SJCRH30 (cell line): ENCODE measurements at places on chromosomes 6 and 20. TPM values are rescaled to one million over a fixed set of nuclear protein-coding genes. Genes with fewer than 3 reads are reported as not detected.

Gene ARMC12
- not detected in 2 replicates for total RNA-seq

Gene MUC21
- total RNA-seq, result not detected in 2 replicates

Gene MYLIP
- 31.4 and 36.3 TPM in 2 replicates for total RNA-seq

Gene WFDC12
- not detected in 2 replicates for total RNA-seq

Gene DACT2
- not detected in 2 replicates for total RNA-seq

- no peaks in the 10 kb centered on the region for H3K4me1 ChIP-seq
- DNase-seq, result no peak
- H3K36me3 ChIP-seq, result no peaks in the 10 kb centered on the region
- no peaks in the 10 kb centered on the region for H3K27me3 ChIP-seq
- no peak overlapping the region for H3K4me3 ChIP-seq
Measured at GRCh38 chr6:36118550-36119107, 11.7 kb upstream of the MAPK13 start.

- H3K4me1 ChIP-seq, result no peaks in the 10 kb centered on the region
- no peaks in the 10 kb centered on the region for H3K36me3 ChIP-seq
- H3K4me3 ChIP-seq, result no peak overlapping the region
- H3K27me3 ChIP-seq, result no peaks in the 10 kb centered on the region
- DNase-seq, result no peak
Measured at GRCh38 chr6:22313796-22314195, 17.0 kb upstream of the PRL start.

DNA sequence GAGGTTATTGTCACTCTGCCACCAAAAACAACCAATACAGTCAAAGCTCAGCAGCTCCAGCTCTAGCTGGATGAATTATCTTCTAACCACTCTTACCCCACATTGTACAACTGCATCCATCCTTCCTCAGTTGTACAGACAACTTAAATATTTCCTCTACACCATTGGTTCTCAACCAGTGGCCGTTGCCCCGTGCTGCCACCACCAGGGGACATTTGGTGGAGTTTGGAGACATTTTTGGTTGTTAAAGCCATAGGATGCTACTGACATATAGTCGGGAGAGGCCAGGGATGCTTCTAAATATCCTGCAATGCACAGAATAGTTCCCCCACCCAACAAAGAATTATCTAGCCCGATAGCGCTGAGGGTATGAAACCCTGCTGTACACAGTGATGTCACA lies 59.3 kb downstream of the SHLD1 start:
- H3K27ac ChIP-seq, result no peak overlapping the region
- DNase-seq, result no peak
- H3K4me1 ChIP-seq, result peaks cover 4% of the 10 kb centered on the region; the same call in 1 of the 2 replicates
- H3K4me3 ChIP-seq, result no peak overlapping the region
- no peaks in the 10 kb centered on the region for H3K27me3 ChIP-seq

GRCh38 chr6:169269180-169270076 lies 15.8 kb upstream of the THBS2 start:
- no peaks in the 10 kb centered on the region for H3K4me1 ChIP-seq
- no peaks in the 10 kb centered on the region for H3K27me3 ChIP-seq
- no peaks in the 10 kb centered on the region for H3K36me3 ChIP-seq
- DNase-seq, result no peak
- H3K27ac ChIP-seq, result no peak overlapping the region
- no peak overlapping the region for H3K4me3 ChIP-seq

DNA sequence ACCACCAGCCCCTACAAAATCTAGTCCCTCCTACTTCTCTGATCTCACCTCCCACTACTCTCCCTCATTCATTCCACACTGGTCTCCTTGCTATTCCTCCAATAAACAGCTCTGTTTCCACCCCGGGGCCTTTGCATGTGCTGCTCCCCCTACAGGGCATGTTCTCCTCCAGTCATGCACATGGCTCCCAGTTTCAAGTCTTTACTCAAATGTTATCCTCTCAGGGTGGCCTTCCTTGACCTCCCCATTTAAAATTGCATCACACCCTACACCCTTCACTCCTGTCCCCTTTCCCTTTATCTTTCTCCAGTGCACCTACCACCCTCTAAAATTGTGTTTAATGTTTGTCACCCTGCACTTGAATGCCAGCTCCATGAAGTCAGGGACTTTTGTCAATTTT lies 174.5 kb downstream of the MRPL14 start:
- no peak overlapping the region for H3K4me3 ChIP-seq
- no peaks in the 10 kb centered on the region for H3K27me3 ChIP-seq
- H3K27ac ChIP-seq, result no peak overlapping the region
- H3K4me1 ChIP-seq, result peaks cover 39% of the 10 kb centered on the region
- H3K36me3 ChIP-seq, result no peaks in the 10 kb centered on the region

DNA sequence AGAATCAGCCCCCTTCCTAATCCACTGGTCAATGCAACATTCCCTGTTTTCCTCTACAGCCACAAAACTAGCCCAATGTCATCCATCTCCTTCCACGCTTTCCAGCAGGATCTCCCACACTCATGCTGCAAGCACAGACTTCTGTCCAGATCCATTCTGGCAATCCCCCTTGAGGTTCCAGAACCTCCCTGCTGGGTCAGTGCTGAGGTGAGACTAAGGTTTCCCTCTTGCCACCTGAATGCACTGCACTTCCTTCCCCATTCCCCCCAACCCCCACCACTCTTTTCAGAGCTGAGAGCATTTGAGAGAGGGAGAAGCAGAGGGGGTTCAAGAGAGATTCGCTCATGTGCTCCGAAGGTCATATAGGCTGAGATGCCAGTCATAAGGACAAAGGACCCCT lies 43.9 kb downstream of the EBF4 start:
- no peaks in the 10 kb centered on the region for H3K36me3 ChIP-seq
- no peak overlapping the region for H3K4me3 ChIP-seq
- H3K27me3 ChIP-seq, result no peaks in the 10 kb centered on the region
- H3K27ac ChIP-seq, result no peak overlapping the region
- no peaks in the 10 kb centered on the region for H3K4me1 ChIP-seq
- no peak for DNase-seq

DNA sequence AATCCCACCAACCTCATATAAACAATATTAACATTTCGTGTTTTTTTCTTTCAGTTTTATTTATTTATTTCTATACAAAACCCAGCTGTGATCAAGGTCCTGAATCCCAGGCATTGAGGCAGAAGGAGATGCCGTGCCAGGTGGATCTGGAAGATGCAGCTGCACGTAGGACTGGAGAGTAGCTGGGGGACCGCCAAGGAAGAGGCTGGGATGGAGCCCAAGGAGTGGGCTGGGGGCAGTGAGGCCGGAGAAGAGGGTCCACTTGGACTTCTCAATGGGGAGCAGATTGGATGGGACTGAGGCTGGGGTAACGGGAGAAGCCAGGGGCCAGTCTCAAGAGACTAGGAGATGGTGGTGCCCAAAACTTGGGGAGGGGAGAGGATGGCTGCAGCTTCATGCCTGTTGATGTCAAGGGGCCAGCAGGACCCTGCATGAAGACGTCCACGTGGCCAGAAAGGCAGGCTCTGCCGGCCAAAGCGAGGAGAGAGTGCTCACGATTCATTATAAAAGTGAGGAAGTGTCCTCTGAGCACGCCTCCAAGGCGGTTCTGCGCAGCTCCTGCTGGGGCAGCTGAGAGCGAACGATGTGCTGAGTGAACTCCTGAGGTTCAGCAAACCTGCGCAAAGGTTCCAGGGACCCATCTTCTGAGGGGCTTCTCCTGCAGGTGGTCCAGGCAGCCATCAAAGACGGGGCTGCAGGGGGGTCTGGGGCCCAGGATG lies 110.3 kb downstream of the BMP7 start:
- no peak overlapping the region for H3K4me3 ChIP-seq
- no peaks in the 10 kb centered on the region for H3K36me3 ChIP-seq
- H3K27me3 ChIP-seq, result no peaks in the 10 kb centered on the region
- peaks cover 22% of the 10 kb centered on the region for H3K4me1 ChIP-seq
- H3K27ac ChIP-seq, result no peak overlapping the region
- DNase-seq, result no peak

- no peak overlapping the region for H3K27ac ChIP-seq
- no peaks in the 10 kb centered on the region for H3K4me1 ChIP-seq
- no peak overlapping the region for H3K4me3 ChIP-seq
- H3K27me3 ChIP-seq, result no peaks in the 10 kb centered on the region
Measured at GRCh38 chr6:32167761-32168262, 3.4 kb downstream of the EGFL8 start.

DNA sequence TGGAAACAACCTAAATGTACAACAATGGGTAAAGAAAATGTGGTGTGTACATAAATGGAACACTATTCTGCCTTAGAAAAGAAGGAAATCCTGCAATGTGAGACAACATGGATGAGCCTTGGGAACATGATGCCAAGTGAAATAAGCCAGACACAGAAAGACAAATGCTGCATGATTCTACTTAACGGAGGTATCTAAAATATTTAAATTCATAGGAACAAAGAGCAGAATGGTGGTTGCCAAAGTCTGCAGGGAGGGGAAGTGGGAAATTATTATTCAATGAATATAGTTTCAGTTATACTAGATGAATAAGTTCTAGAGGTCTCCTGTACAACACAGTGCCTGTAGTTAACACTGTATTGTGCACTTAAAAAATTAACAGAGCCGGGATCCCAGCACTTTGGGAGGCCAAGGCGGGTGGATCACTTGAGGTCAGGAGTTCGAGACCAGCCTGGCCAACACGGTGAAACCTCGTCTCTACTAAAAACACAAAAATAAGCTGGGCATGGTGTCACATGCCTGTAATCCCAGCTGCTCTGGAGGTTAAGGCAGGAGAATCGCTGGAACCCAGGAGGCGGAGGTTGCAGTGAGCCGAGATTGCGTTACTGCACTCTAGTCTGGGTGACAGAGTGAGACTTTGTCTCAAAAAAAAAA lies 71.4 kb upstream of the SNX9 start:
- no peaks in the 10 kb centered on the region for H3K36me3 ChIP-seq
- H3K27ac ChIP-seq, result no peak overlapping the region

DNA sequence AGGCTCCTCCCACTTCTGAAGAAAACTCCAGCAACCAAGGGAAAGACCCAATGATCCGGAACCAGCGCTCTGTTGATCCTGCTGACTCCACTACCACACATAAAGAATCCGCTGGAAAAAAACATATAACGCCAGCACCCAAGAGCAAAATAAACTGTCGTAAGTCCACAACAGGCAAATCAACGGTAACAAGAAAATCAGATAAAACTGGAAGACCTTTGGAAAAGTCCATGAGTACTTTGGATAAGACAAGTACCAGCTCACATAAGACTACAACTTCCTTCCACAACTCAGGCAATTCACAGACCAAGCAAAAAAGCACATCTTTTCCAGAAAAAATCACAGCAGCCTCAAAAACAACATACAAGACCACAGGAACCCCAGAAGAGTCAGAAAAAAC lies 8.0 kb downstream of the MUCL3 start:
- no peaks in the 10 kb centered on the region for H3K36me3 ChIP-seq
- H3K27me3 ChIP-seq, result no peaks in the 10 kb centered on the region
- DNase-seq, result no peak
- H3K4me1 ChIP-seq, result no peaks in the 10 kb centered on the region
- no peak overlapping the region for H3K27ac ChIP-seq

- no peaks in the 10 kb centered on the region for H3K27me3 ChIP-seq
- H3K4me1 ChIP-seq, result no peaks in the 10 kb centered on the region
- H3K27ac ChIP-seq, result no peak overlapping the region
- DNase-seq, result no peak
- H3K36me3 ChIP-seq, result no peaks in the 10 kb centered on the region
Measured at GRCh38 chr6:157560691-157561413, 179.9 kb downstream of the ZDHHC14 start.
